Astrocyte of the cerebellum (primary cell): ENCODE measurements at places on chromosomes 11 and 22.

GRCh38 chr11:12769834-12770345 is 95.7 kb downstream of the TEAD1 start:
- DNase-seq = peak; percentile 71

GRCh38 chr11:36238881-36239280 is 50.3 kb downstream of the COMMD9 start:
- no peak for DNase-seq

GRCh38 chr22:47854251-47854650 is 1091.8 kb downstream of the TBC1D22A start:
- no peak for DNase-seq

DNA sequence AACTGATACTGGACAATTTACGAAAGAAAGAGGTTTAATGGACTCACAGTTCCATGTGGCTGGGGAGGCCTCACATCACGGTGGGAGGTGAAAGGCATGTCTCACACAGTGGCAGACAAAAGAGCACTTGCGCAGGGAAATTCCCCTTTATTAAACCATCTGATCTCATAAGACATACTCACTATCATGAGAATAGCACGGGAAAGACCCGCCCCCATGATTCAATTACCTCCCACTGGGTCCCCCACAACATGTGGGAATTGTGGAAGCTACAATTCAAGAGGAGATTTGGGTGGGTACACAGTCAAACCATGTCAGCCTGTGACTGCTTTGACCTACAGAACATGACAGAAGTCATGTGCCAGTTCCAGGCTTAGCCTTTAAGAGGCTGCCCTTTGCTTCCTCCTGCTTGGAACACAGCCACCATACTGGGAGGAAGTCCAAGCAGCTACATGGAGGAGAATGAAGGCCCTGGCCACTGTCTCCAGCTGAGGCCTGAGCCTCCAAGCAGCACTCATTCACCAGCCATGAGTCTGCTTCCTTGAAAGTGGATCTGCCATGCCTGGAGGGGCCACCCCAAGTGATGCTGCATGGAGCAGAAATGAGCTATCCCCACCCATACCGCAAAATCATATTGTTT is 10.9 kb upstream of the GAL start:
- peak; percentile 71 for DNase-seq

DNA sequence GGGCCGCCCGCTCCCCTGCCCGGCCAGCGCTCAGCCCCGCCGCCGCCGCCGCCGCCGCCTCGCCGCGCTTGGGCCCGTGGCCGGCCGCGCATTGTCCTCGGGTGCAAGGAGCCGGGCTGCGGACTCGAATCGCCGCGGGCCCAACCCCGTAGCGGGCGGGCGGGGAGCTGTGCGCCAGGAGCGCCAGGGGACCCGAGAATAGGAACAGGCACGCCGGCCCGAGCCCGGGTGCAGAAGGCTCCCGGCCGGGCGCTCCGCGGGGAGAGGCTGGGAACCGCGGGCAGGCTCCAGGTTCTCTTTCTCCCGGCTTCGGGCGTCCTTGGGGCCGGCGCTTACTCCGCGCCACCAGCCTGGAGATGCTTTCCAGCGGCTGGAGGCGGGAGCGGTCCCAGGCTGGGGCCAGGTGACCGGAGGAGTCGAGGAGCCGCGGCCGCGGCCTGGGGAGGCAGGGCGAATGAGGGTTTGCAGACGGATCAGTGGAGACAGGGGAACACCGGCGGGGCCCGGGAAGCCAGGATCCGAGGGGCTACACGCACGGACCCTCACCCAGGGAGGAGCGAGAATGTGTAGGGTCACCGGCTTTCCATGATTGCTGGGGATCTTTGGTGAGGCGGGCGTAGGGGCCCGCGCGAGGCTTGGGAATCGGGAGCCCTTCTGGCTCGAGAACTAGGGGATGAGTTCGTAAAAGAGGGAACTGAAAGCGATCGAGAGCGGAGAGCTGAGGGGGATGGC is 726 bp downstream of the PKNOX2 start:
- DNase-seq = no peak

- DNase-seq = peak; percentile 53
Observed at GRCh38 chr22:39388261-39389011, 11.1 kb upstream of the TAB1 start.

DNA sequence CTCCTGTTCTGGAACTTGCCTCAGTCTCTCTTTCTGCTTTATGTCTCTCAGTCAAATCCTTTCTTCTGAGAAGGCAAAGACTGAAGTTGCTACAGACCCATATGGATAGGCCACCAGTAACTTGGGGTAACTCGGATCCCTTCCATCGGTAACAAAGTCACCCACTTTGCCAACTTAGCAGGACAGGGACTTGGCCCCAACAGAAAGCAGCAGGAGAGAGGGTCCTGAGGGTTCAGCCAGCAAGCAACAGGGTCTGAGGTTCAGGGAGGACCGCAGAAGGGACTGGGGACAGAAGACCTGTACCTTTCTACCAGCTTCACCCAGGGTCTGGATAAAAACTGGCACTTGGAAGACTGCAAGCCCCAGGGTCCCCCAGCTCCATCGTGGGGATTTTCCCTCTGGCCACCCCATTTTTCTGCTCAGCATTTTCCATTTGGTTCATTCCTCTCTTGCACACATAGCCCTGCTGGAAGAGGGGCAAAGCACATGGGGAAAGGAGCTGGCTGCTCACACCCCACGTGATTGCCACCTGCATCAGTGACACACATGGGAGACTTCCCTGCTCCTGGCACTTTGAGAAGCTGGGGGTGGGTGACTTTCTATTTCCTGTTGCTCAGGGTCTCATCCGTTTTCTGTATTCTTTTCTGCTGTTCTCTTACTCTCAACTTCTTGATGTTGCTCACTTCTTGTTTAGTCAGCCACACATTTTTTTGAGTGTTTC is 34.6 kb upstream of the GNAZ start:
- no peak for DNase-seq

GRCh38 chr11:46305295-46305694 is 27.8 kb downstream of the CREB3L1 start:
- DNase-seq = no peak

DNA sequence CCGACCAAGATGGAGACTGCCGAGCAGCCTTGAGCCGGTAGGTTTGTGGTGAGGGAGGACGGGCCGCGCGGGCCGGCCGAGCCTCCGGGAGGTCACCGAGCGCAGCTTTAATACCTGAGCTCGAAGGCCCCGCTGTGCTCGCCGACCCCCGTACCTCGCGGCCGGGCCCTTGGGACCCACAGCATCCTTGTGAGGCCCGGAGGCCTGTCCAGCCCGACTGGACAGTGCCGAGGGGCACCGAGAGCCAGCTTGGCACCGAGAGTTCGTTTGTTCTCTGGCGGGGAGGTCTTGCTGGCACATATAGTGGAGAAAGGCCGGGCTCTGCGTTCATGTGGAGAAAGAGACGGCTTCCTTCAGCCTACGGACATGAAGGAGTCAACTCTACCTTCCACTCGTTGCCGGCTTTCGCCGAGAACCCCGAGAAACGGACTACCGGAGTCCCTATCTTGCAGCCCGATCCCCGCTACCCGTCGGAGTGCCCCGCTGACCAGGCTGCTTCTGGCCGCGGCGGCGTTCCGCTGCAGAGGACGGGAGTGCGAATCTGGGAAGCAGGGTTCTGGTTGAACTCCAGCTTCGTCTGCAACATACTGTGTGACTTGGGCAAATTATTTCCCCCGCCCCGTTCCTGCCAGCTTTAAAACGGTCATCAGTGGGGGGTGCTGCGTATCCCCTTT is 349 bp downstream of the TSSC4 start:
- DNase-seq = no peak

- DNase-seq = no peak
Observed at GRCh38 chr11:64131683-64132190, 34.2 kb downstream of the MACROD1 start.

- no peak for DNase-seq
Observed at GRCh38 chr11:64643920-64644646, 53.1 kb downstream of the SLC22A12 start.

GRCh38 chr22:29060931-29061330 is 700 bp downstream of the C22orf31 start:
- DNase-seq = no peak

DNA sequence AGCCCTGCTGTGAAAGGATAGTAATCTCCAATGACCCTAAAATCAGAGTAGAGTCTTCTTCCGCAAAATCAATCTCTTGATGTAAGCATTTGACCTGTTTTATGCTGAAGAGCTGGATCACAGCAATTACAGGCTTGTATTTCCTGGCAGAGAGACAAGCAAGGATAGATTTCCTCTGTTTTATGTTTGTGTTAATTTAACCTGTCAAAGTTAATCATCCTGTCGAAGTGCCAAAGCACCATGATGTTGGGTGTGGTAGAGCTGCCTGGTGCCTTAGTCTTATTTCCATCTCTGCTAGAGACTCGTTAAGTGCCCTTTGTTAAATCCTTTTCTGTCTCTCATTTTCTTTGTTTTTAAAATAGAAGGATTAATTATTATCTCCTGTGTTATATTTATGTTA is 248.1 kb downstream of the CNTN5 start:
- DNase-seq = no peak

DNA sequence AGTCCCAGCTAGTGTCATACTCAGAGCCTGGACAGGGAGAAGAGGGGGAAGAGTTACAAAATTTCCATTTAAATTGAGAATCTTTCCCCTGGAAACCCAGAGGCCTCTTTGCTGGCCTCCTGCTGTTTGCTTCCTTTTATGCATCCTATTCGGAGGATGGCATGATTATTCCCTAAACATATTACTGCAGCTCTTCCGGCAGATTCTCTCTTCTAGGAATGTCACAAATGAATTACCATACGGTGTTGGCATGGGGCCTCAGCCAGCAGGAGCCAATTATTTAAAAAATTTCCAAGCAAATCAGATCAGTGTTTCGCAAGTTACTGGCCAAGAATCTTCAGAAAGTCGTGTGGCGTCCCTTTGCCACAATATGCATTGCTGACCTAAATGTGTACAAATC is 326.7 kb upstream of the NCAM1 start:
- no peak for DNase-seq

GRCh38 chr22:46798366-46799350 is 36.2 kb downstream of the TBC1D22A start:
- DNase-seq = no peak

- no peak for DNase-seq
Observed at GRCh38 chr11:116693593-116694348, 79.0 kb downstream of the BUD13 start.

GRCh38 chr11:20337526-20338154 is 25.9 kb upstream of the HTATIP2 start:
- peak; percentile 20 for DNase-seq

- peak; percentile 22 for DNase-seq
Observed at GRCh38 chr22:27347951-27348350, 453.6 kb downstream of the MN1 start.

DNA sequence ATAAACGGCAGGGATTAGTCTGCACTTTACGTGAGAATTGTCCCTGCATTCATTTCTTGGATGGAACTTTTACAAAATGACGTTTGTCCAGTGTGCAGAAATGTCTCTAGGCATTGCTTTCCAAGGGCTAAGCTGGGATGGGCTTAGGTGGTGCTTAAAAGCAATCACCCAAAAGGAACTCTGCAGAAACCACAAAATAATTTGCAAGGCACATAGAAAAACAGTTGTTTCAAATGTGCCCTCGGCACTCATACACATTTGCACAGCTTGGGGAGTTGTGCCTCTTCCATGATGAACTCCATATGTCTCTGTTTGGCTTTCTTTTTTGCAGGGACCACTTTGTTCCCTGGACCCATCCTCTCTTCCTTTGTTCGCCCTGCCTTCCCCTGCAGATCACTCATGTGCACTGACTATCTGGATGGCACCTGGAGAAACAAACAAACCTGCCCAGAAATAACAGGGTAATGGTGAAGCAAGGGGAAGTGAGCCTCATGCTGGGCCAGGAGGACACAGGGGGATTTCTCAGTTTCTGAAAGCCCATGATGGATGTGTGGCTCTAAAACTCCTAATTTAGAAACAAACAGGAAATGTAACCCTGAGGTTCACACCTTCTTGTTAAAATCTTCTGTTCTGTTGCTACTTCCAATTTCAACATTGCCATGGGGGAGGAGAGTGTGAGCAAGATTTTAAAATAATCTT is 150.2 kb downstream of the SNX19 start:
- no peak for DNase-seq

GRCh38 chr11:75470476-75471080 is 37.6 kb upstream of the KLHL35 start:
- DNase-seq = no peak

- no peak for DNase-seq
Observed at GRCh38 chr11:130813638-130814037, 102.6 kb downstream of the SNX19 start.

DNA sequence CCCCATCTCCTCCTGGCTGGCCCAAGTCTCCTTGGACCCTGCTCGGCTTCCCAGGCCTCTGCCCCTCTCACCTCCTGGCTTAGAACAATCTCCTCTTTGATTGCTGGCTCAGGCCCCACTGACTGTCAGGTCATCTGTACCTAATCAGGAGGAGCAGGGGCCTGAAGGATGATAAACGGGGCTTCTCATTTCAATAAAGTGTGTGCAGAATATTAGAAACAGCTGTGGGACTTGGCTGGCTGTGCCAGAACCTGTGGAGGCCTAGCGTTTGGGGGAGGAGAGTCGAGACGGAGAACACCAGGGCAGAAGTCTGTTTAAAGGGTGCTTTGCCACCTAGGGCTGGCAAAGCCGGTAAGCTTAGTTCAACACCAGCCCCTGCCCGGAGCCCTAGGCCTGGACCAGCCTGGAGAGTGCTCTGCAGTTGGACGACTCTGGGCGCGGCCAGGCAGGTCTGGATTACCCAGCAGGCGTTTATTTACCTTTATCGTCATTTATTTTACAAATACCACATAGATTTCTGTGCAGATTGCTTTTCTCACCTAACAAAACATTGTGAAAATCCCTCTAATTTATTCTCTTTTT is 10.1 kb upstream of the VSIG10L2 start:
- DNase-seq = no peak

- peak; percentile 55 for DNase-seq
Observed at GRCh38 chr11:25860677-25861450, 471.1 kb upstream of the ANO3 start.

- DNase-seq = no peak
Observed at GRCh38 chr11:111923351-111923788, 4.7 kb downstream of the C11orf52 start.

GRCh38 chr11:128573638-128574037 is 13.7 kb downstream of the ETS1 start:
- DNase-seq = no peak

DNA sequence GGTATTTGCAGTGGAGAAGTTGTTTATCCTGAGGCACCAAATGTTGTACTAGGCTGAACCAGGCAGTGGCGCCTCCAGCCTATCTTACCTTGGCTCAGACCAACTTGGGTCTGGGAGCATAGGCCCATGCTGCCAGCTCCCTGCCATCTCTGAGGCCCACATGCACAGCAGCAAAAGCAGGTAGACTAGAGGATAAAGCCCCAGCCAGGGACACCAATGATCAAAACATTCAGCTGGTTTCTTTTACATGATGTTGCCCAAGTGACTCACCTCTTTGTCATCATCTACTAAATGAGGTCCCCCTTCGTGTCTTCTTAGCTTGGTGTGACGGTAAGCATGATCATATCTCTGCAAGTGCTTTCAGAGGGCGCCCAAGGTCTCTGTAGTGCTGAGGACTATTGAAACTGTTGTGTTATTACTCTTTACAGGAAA is 112.1 kb upstream of the DRD2 start:
- DNase-seq = no peak

- no peak for DNase-seq
Observed at GRCh38 chr11:34204396-34205279, 99.2 kb downstream of the NAT10 start.
